Activated CD8-positive, alpha-beta memory T cell treated with anti-CD3 and anti-CD28 coated beads for 4 hours (primary cell): ENCODE measurements at places on chromosomes 2 and 18.

- DNase-seq, result peak; percentile 14
Observed at GRCh38 chr2:168194784-168195522, 52.4 kb downstream of the STK39 start.

- no peak for DNase-seq
Observed at GRCh38 chr2:145064511-145064910, 544.6 kb upstream of the ZEB2 start.

DNA sequence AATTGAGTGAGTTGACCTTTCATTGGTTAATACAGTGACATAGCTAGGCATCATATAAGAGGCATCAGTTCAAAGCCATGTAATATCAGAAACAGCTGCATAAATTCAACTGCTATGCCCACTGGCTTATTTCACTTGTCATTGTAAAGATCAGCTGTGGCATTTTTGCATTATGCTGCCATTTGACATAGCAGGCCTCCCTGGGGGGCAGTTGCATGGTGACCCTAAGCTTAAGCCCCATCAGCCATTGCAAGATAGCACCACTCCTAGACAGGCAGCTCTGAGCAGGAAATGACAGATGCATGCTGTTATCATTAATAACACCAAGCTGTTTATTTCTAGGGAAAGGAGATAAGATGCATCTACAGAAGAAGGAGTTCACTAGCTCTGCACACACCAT lies 233.4 kb upstream of the CNTNAP5 start:
- DNase-seq, result no peak

DNA sequence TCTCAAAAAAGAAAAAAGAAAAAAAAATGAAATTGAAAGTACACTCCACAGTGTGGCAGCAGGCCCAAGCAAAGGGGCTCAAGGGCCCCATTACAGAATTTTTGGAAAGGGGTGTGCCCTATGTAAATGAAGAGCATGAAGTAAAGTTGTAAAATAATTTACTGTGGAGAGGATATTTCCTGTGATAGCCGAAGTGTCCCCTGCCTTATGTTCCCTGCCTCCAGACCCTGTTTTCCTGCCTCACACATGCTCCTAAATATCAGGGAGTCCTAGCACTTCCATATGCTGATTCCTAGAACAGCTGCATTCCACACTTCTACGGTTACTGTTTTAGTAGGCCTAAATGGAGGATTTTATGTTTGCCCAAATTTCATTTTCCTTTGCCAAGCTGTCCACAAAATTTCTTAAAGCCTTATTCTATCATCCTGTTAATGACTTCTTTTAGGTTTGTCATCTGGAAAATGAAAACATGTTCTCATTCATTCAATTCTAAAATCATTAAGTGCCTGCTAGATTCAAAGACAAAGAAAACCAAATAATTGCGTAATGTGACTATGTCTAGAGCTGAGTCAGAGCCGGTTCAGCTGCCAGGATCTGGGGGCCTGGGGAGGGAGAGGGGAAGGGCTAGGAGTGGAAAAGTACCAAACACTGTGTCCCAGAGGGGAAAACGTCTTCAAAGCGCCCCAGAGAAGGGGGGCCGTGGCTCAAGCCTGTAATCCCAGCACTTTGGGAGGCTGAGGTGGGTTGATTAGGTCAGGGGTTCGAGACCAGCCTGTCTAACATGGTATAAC lies 25.9 kb upstream of the IMPA2 start:
- DNase-seq, result no peak

- DNase-seq, result no peak
Observed at GRCh38 chr18:69985239-69985638, 37.6 kb upstream of the CD226 start.

DNA sequence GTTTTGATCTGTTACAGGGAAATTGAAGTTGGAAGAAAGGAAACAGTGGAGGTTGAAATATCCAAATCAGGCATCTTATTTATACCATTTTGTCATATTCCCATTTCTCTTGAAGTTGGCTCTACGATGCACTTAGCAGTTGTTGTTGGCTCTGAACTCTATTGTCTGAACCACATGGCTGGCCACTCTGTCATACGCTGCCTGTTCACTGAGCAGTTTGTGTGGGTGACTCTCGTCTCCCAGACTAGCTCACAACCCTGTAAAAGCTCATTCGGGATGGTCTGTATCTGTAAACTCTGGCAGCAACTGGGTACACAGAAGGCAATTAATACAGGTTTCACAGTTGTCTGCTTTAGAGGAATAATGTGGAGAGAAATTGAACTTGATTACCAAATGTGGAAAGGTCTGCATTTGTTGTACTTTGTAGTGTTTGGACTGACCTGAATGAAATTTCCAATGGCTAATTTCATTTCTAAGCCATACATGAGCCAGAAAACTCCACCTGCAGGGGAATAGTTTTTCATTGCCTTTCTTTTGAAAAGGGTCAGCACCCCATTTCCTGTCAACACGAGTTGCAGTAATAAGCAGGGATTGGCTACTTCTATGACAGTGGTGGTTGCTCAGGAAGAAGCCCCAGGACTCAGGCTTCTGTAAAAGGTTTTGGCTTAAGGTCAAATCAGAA lies 378.2 kb downstream of the OSR1 start:
- DNase-seq, result no peak

DNA sequence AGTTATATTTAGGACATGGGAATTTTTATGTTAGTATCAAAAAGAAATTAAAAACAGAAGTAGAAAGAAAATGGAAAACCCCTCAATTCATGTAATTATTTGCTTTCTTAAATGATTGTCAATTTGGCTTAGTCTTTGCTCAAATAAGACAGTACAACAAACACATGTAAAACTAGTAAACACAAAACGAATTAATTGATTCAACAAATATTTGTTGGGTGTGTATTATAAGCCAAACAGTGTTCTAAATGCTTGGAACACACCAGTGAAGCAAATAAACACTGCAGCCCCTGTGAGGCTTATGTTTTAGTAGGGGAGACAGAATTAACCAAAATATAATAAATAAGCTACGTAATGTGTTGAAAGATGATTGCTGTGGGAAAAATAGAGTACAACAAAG lies 234.5 kb upstream of the STON1 start:
- DNase-seq, result no peak

DNA sequence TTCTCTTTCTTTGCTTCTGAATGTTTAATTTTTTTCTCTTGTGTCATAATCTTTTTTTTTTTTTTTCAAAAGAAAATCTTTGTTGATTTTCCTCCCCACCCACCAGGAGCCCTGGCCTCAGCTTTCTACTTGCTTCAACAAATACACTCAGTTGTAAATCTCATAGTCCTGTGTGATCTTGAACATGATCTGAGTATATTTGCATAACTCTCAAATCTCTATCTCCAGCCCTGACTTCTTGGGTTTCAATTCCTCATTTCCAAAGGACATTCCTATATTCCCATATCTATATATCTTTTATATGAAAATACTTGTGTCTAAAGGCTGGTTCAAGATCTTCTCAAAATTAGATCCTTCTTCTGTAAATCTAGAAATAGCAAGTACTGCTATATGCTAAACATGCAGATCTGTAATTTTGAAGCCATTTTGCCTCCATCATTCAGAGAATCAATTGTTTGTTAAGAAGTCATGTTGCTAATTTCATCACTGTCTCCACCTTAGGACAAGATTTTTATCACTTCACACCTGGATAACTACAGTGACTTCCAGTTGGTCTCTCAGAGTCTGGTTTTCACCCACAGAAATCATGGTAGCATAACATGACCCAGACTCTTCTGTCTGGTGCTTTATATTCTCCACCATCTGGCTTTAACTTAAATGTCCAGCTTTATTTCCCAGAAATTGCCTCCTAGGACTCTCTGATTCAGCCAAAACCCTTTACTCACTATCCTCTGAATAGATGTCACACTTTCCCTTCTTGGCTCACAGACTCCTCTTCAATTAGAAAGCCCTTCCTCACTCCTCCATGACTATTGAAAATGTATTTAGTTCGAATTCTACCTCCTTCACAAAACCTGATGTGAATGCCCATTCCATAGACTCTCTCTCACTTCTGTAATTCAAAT lies 98.1 kb downstream of the ZEB2 start:
- no peak for DNase-seq

GRCh38 chr2:4915357-4915756 lies 776.8 kb upstream of the SOX11 start:
- DNase-seq, result no peak

DNA sequence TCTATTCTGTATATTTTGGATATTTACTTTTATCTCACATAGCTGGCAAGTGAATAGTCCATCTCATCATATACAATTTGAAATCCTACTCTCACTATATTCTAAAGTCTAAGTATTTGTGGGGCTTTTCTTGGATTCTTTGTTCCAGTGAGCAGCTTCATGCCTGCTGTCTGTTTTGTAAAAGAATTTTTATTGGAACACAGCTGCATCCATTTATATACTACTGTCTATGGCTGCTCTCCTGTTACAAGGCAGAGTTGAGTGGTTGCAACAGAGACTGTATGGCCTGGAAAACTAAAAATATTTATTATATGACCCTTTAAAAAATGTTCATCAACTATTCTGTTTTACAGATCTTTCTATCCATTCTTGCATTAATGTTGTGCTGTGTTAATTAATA lies 193.3 kb upstream of the KLHL14 start:
- no peak for DNase-seq

GRCh38 chr2:2573658-2574293 lies 242.7 kb upstream of the MYT1L start:
- DNase-seq, result no peak

DNA sequence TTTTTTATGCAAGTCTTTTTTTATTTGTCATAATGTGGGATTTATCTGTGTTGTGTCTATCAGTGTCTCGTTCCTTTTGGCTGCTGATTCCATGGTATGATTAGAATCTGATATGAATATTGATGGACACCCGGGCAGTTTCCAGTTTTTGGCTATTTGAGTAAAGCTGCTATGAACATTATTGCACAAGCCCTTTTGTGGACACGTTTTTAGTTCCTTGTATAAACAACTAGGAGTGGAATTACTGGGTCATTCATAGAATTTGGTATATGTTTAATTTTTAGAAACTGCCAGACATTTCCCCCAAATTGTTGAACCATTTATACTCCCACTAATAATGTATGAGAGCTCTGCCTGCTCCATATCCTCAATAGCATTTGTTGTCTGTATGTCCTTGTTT lies 26.6 kb downstream of the HK2 start:
- DNase-seq, result no peak

- no peak for DNase-seq
Observed at GRCh38 chr2:66545258-66545657, 110.3 kb downstream of the MEIS1 start.

DNA sequence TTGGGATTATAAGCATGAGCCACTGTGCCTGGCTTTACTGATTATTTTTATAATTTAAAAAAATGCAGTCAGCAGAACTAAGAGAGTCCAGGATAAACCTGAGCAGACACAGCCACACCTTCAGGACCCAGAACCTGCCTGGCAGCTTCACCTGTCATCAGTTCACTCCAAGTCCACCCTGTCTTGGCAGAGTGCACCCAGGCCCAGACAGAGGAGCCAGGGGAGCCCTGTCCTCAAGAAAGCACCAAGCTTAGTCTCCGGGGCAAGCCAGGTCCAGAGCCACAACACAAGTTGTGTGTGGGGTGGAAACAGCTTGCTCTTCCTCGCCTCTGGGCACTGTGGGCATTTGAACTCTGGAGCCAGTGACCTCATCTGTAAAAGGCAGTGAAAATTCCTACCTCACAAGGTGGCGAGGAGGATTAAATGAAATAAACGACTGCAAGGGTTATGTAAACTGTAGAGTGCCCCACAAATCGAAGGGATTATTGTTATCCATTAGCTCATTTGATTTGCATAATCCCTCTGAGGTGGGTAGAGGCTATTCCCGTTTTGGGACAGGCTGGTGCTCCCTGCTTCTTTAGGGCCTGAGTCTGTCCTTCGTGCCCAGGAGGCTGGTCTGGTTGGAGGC lies 24.7 kb downstream of the MYCN start:
- DNase-seq, result no peak

DNA sequence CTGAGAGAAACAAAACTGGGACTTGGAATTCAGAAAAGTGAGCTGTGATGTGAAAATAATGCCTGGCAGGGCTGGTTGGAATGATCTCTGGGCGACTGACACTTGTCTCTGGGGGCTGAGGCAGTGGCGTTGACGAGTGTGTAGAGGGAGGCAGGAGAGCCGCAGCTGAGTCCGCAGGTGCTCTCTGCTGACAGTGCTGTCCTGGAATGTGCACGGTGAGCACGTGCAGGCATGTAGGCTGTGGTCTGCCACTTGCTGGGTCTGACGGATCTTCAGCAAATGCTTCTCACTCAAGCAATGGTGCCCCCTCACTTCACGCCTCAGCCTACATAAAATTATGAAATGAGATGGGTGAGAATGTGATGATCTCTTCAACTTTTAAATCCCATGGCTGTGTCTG lies 38.5 kb upstream of the ATP9B start:
- no peak for DNase-seq

- no peak for DNase-seq
Observed at GRCh38 chr2:48127612-48128191, 221.4 kb upstream of the FBXO11 start.

DNA sequence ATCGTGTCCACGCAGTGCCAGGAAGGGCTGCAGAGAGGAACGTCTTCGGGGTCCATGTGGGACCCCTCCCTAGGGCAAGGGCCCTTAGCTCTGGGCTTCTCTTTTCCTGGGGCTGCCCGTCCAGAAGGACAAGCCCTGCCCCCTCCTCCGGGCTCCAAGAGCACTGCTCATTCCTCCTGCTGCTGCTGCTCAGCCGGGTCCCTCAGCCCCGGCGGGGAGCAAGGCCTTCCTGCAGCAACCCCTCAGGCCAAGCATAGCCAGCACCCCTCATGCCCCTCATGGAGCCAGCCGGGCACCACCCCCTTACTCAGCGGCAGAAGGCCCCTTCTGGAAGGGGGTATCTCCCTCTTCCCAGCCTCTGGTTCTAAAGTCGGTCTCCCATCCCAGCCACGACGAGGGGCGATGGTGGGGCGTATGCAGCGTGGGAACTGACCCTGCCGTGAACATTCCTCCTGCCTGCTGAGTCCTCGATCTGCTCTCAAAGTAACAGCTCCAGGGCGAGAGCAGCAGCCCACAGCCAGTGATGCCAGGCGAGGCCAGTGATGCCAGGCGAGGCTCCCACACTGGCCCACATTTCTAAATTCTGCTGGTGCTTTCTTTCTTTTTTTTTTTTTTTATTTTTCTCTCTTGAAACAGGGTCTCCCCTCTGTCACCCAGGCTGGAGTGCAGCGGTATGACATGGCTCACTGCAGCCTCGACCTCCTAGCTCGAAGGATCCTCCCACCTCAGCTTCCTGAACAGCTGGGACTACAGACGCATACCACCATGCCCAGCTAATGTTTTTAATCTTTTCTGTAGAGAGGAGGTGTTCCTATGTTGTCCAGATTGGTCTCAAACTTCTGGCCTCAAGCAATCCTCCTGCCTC lies 99.7 kb downstream of the HDAC4 start:
- no peak for DNase-seq

DNA sequence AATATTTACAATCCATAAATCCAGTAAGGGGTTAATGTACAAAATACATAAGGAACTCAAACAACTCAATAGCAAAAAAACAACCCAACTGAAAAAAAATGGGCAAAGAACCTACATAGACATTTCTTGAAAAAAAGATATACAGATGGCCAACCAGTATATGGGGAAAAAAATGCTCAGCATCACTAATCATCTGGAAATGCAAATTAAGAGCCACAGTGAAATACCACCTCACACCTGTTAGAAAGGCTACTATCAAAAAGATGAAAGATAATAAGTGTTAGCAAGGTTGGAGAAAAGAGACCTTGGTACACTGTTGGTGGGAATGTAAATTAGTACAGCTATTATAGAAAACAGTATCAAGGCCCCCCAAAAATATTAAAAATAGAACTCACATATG lies 14.6 kb downstream of the AP1S3 start:
- DNase-seq, result no peak

GRCh38 chr2:63192169-63192888 lies 141.7 kb downstream of the OTX1 start:
- DNase-seq, result no peak

- DNase-seq, result no peak
Observed at GRCh38 chr2:56287974-56288373, 104.2 kb downstream of the CCDC85A start.
